ENCODE measurements at places on chromosomes 7 and 10.

- DNase-seq = no peak
These were observed 170.7 kb upstream of the PPP2R2D start for GRCh38 chr10:131729938-131730660.

DNA sequence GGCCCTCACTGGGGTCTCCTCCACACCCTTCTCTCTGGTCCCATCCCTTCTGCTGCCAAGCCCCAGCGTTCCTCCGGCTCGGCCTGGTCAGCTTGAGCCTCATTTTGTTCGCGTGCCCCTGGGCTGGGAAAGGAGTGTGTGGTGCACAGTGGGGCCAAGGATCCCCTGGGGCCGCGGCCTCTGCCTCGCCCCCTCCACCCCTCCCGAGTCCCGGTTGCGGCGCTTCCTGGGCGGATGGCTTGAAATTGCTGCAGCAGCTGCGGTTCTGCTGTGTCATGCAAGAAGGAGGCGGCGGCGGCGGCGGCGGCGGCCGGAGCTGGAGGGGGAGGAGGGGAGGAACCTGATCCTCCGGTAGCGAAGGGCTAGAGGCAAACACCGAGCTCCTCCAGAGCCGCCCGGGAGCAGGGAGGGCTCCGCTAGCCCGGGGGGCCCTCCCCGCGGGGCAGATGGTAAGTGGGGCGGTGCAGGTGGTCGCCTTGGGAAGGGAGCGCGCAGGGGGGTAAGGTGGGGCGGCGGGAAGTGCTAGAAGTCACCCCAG, 217.8 kb upstream of the MKLN1 start:
- peak; percentile 95 for DNase-seq

GRCh38 chr7:130063036-130063435, 7.3 kb upstream of the KLHDC10 start:
- DNase-seq = peak; percentile 22

- DNase-seq = no peak
These were observed 12.5 kb downstream of the RNF32 start for GRCh38 chr7:156652886-156653568.

- DNase-seq = no peak
These were observed 33.0 kb downstream of the FAM25A start for GRCh38 chr10:87053111-87053510.

GRCh38 chr7:82615527-82615926, 171.9 kb upstream of the CACNA2D1 start:
- no peak for DNase-seq

- no peak for DNase-seq
These were observed 9.0 kb downstream of the GTF2IRD1 start for GRCh38 chr7:74462707-74463100.

GRCh38 chr10:30959836-30960210, 71.8 kb downstream of the ZNF438 start:
- DNase-seq = no peak

DNA sequence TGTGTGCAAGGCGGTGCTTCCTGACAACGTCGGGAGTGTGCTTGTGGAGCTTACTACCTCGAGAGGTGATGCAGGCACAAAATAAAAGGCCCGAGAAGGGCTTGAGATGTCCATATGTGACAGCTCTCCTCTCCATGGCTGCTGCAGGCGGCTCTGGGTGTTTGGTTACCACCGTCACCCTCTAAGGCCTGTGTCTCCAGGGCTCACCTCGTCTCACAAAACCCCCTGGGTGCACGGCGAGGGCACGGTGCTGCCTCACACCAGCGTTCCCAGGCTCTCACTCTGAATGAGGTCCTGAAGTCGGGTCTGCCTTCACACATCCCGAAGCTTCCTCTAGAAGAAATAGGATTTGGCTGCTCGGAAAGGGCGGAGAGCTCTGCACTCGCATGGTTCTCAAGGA, 32.9 kb downstream of the PROSER2 start:
- no peak for DNase-seq

- DNase-seq = no peak
These were observed 255.1 kb upstream of the PPP2R2D start for GRCh38 chr10:131645756-131646155.

DNA sequence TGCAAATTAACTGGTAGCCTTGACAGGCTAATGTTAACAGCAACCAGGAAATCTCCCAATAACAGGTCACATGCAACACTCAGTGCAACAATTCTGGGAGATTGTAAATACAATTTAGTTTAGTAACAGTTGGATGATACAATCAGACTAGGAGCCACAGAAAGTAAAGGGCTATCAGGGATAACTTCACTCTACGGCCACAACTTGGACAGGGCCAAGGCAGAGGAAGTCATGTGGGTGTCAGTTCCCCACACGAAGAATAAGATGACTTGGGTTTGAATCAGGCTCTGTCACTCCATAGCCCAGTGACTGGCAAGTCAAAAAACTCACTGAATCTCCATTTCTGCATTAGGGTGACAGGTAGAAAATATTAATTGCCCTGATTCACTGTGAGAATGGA, 217.3 kb upstream of the CCDC6 start:
- peak; percentile 9 for DNase-seq

DNA sequence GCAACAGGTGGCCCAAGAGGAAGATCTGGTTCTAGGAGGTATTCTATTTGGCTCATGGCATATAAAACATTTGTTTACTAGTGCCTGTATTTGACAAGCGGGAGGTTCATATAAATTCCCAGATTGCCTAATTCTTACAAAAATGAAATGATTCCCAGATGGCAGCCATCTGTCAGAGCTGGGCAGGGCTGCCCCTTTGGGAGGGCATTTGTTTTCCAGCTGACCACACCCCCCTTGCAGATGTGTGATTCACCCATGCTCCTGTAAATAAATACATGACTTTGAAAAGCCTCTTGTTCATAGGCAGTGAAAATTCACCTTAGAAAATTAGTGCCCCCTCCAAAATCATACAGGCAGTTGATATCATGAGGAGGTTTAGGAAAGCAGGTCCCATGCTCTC, 8.6 kb downstream of the VWC2 start:
- DNase-seq = no peak

DNA sequence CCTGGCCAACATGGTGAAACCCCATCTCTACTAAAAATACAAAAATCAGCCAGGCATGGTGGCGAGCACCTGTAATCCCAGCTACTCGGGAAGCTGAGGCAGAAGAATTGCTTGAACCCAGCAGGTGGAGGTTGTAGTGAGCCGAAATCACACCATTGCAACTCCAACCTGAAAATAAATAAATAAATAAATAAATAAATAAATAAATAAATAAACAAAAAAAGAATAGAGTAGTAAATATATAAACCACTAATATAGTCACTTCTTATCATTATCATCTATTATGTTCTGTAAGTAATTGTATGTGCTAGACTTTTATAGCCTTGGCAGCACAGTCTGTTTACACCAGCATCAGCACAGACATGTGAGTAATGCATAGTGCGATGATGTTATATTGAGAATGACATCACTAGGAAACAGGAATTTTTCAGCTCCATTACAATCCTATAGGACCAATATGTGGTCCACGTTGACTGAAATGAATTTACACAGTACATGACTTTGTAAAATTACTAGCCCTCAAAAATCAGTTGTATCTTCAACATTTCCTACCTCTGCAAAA, 385.4 kb upstream of the ANKRD30A start:
- DNase-seq = no peak

GRCh38 chr7:159370-160270, 32.8 kb upstream of the FAM20C start:
- no peak for DNase-seq

GRCh38 chr10:99673492-99673891, 14.2 kb downstream of the ENTPD7 start:
- no peak for DNase-seq

DNA sequence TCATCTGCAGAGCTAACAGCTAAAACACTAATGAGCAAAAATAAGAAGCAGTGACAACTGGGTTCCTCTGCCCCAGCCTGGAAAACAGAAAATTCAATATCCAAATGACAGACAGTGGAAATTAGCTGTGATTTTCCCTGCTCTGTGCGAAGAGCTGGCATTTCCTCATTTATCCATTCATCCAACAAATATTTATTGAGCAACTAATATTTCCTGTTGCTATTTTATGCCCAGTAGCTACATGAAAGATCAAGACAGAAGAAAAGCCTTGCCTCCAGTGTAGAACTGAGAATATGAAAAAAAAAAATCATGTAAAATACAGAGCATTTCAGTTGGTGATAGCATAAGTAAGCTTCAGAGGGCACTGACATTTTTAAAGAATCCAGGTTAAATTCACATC, 140.9 kb downstream of the ABCA13 start:
- DNase-seq = no peak

GRCh38 chr7:127254163-127254684, 1.5 kb upstream of the GRM8 start:
- DNase-seq = no peak

DNA sequence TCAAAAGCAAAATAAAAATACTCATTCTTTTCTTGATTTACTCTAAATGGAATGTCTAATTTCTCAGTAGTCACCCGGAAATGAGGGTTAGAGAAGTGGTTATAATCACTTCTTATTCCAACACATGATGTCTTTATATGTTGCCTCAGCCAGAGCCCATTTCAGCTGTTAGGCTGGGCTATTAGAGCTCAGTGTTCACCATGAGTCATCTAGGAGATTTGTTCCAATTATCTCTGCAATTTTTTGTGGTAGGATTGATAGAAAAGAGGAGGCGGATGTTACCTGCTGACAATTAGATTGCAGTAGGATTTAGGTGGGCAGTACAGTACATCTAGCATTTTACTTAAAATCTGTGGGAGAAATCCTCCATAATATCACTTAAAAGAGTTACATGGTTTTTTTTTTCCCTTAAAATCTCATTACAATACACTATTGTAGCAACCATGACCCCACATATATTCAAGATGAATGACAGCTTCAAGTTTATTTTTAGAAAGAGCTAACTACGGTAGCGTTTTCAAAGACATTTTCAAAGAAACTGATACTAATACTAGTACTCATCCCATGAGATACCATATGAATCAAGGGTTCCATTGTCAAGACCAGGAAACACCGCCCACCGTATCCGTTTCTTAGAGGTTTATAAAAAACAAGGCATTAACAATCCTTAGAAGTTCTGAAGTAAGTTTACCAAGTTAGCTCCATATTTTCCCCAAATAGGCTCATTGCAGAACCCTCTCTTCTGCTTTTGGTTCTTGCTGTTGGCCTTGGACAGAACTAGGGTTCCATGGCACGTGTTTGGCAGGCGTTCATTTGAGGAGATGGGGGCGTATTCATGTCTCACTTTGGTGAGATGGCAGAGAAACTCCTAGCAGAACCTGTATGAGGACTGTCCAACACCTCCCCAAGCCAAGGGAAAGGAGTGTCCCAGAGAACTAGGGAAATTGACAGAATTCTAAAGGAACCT, 10.4 kb downstream of the CPA2 start:
- DNase-seq = peak; percentile 88

GRCh38 chr7:157096286-157097055, 42.3 kb upstream of the UBE3C start:
- no peak for DNase-seq

GRCh38 chr10:29140991-29141390, 147.9 kb upstream of the LYZL1 start:
- DNase-seq = peak; percentile 58

DNA sequence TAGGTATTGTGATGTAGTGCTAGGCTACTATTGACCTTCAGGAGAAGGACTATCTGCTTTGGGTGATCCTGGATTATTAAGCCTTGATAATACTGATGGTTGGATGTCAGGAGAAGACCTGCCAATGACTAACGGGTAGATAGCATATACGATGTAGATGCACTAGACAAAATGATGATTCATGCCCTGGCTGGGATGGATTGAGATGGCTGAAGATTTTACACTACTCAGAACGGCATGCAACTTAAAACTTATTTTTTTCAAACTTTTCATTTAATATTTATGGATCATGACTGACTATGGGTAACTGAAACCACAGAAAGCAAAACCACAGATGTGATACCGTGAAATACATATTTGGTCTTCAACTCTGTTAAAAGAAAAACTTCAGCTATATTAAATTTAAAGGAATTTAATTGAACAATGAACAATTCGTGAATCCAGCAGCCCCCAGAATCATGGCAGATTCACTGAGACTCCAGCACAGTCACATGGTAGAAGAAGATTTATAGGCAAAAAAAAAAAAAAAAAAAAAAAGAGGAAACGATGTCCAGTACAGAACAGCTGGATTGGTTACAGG, 124.6 kb upstream of the CDK13 start:
- no peak for DNase-seq

GRCh38 chr10:131033166-131034085, 278.1 kb downstream of the TCERG1L start:
- DNase-seq = no peak

Data from myocyte (in vitro differentiated cells).